Activated CD8-positive, alpha-beta memory T cell treated with anti-CD3 and anti-CD28 coated beads for 1 hour (primary cell): ENCODE measurements at places on chromosomes 16 and 17.

- DNase-seq, result no peak
These were observed 598 bp downstream of the NIP7 start for GRCh38 chr16:69340095-69340644.

DNA sequence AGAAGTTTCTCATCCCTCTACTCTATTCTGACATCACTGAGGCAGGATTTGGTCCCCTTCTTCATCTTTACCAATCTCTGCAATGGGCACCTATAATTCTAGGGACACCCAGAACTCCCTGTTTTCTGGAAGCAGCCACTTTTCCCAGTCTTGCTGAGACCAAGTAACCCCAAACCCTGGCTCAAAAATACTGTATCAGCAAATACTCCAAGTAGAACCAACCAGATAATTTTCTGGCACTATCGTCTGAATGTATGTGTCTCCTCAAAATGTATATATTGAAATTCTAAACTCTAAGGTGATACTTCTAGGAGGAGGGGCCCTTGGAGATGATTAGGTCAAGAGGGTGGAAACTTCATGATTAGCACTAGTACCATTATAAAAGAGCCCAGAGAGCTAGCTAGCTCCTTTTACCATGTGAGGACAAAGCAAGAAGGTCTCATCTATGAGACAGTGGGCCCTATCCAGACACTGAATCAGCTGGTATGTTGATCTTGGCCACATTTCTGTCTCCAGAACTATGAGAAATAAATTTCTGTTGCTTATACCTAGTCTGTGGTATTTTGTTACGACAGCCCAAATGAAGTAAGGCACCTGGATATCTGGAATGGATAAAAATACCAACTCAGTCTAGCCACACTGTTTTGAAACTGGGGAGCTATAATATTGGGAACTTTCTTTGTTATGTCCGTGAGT is 464.4 kb downstream of the CDH11 start:
- DNase-seq, result no peak

DNA sequence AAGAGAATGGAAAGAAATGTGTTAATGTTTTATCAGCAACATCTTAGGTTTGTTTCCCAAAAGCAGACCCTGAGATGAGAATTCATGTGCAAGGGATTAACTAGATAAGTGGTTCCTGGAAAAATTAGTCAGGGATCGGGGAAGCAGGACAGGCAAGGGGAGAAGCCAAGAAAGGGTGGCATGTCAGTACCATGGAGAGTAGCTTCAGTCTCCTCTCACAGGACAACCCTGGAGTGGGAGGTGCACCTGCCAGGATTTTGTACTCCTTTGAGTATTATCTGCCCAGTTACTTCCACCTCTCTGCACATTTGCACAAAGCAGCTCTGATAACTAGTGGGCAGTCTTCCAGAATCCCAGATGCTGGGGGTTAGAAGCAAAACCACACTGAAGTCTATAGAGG is 117.0 kb downstream of the RGS9 start:
- DNase-seq, result no peak

- DNase-seq, result no peak
These were observed 1.4 kb downstream of the NSMCE1 start for GRCh38 chr16:27267037-27267677.

DNA sequence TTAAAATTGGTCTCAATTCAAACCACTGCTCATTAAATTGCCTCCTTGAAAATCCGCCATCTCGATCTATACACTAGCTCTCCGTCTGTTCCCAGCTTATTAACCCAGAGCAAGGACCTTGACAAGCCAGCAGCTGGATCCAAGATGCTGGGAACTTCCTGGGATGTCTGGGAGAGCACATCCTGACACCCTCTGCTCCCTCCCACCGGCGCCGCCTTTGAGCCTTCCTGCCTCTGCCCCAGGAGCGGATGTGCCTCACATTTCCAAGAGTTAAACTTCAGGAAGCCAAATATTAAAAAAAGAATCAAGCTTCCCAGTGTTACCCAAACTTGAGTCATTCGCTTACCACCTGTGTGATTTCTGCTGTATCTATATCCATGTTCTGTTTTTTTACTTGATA is 107.9 kb downstream of the HAPSTR1 start:
- no peak for DNase-seq

GRCh38 chr16:9102943-9103342 is 11.5 kb downstream of the HAPSTR1 start:
- no peak for DNase-seq

- DNase-seq, result no peak
These were observed 74.8 kb downstream of the XYLT1 start for GRCh38 chr16:17395849-17396480.

DNA sequence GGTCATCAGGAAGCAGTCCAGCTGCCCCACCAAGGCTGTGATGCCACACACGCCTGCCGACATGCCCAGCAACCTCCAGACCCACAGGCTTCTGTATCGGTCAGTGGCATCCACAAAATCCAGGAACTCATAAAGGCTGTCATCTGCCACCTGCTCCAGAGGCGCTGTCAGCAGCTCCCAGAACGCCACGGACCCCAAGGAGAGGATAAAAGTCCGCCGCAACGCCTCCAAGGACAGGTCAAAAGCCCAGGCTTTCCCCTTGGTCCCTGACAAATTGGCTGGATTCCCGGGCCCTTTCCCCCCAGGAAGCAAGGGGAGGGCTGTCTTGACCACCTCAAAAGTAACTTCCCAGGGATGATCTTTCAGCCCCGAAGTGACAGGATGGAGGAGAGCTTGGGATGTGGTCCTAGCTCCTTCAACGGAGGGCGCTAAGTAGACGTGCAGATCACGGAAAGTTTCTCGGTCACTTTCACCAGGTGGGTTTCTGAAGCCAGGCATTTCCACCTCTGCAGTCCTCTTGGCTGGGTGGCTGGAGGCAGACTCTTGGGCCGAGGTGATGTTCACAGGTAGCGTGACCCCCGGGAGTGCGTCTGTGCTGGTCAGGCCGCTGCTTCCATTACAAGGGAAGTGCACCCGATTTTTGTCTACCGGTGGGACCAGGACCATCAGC is 854 bp downstream of the MFSD6L start:
- no peak for DNase-seq

DNA sequence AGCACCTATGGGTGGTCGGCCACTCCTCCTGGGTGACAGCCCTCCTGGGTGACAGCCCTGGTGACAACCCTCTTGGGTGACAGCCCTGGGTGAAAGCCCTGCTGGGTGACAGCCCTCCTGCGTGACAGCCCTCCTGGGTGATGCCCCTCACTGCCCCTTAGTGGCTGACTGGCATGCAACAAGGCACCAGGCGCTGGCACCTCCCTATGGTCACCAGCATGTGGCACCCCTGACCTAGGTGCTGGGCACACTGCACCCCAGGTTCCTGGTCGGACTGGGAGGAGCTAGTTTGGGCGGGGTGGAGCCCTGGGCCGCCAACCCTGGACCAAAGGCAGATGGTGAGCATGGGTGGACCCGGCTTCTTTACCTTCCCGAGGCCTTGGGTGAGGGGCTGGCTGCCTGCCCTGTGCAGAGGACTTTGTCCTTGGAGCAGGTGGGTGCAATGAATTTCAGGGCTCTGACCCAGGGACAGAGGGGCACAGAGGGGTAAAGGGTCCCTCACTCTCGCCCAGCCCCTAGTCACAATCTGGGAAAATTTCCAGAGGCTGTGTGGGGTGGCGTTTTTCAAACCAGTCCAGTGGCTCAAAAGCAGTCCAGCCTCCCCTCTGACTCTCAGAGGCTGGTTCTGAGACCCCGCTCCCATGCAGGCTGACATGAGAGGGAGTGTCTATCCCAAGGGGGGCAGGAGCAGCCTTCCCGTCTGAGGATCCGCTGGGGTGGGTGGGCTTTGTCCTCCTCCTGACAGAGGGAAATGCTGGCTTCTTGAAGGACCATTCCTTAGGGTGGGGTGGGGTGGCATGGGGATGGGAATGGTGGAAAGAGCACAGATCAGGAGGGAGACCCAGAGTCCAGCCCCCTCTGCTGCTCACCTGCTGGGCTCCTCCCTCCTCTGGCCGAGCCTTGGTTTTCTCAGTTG is 25.9 kb upstream of the TNFRSF13B start:
- DNase-seq, result peak; percentile 52

GRCh38 chr17:79976451-79976850 is 59.2 kb downstream of the TBC1D16 start:
- no peak for DNase-seq

GRCh38 chr17:64537488-64537887 is 30.7 kb downstream of the CEP95 start:
- no peak for DNase-seq

DNA sequence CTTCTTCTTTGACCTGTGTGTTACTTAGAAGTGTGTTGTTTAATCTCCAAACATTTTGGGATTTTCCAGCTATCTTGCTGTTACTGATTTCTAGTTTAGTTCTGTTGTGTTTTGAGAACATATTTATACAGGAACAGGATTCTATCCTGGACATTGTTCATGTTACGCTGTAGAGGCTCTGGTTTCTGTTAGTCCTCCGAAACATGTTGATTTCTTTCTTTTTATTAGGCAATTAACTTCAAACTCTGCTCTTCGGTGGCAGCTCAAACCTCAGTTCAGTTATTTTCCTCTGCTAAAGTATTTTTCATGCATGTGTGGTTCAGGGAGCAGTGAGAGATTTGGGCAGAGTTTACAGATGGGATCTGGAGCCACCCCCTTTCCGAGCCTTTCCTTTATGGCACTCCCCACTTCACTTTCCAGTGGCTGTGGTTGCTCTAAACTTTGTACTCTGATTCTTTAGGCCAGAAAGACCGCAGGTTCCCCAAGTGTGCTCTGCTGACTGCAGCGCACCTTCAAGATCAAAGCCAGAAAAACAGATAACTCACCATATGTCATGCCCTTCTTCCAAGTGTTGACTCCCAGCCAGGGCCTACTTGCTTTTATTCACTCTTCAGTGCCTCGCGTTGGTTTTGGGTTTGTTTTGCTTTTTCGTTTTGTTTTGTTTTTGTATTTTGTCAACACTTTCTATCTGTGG is 77.6 kb upstream of the KSR1 start:
- no peak for DNase-seq

DNA sequence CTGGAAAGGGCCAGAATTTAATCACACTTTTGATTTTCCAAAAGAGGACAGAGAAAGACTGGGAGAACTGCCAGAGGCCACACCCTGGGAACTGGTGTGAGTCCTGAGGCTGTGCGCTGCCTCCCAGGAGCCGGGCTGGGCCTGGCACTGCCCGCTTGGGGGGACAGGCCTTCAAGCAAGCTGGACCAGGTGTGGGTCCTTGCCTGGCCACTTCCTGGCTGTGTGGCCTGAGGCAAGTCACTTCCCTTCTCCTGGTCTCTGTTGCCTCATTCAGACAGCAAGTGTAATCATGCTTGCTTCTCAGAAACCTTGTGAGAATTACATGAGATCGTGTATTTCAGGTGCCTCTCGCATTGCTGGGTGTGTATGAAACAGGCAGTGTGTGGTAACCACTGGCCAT is 143.0 kb downstream of the SNX29 start:
- DNase-seq, result no peak

DNA sequence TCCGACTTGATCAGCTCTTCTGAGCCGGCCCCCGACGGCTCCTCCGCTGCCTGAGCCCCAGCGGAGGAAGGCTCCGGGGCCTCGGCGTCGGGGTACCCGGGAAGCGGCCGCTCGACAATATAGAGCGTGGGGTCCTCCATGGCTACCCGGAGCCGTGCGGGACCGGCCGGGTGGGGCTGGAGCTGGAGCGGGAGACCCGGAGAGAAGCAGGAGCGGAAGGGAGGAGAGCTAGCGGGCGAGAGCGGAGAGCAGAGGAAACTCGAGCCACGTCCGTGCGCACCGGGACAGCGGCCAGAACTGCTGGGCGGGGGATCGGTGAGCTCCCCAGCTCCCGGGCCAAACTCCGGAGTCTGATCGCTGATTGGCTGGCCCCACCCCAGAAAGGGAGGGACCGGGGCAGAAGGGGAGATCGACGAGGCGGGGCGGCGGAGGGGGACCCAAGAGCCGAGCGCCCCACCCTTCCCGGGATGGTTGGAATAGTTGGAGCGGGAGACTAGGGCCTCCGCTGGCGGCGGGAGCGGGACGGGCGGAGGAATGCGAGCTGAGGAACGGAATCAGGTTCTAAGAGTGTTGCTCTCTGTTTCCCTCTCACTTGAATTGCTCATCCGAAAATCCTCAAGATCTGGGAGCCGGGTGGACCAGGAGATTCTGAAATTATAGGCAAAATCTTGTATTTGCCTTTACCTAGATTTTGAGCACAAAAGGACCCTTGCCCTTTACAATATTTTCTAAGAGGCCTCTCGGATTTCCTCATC is at the start of gene CAVIN1:
CAVIN1 (minus strand) TSS at position 299 of the 755 bp plus-strand sequence; CDS start at position 140, 159 bp downstream.
- DNase-seq, result no peak

DNA sequence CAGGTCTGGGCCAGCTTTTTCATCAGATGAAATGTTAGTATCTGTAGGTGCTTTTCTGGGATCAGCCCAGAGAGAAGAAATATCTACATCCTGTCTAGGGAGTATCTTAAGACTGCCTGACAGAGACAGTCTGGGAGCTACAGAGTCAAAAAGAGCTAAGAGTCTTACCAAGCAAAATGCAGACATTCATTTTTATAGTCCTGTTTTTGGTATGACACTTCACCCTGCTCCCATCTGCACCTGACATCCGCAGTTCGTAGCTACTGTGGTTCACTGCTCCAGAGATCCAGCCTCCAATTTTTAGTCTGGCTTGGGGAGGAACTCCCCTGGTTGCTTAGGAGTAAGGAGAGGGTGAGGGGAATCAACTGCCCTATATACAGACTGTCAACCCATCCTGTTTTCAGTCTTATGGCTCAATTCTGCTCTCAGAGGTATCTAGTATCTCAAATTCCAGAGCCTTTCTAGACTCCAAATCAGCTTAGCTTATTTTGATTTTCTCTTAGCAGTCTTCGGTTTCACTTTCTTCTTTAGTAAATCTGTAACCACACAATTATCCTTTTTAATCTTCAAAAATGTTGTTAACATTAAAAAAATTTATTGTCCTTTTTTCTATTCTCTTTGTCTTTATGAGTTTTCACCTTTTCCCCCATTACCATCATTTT is 97.8 kb downstream of the TMEM100 start:
- no peak for DNase-seq
